ENCODE measurements at places on chromosomes 7 and 10.
A peak's percentile ranks its signal among the peaks of the same experiment; 100 is the strongest.

DNA sequence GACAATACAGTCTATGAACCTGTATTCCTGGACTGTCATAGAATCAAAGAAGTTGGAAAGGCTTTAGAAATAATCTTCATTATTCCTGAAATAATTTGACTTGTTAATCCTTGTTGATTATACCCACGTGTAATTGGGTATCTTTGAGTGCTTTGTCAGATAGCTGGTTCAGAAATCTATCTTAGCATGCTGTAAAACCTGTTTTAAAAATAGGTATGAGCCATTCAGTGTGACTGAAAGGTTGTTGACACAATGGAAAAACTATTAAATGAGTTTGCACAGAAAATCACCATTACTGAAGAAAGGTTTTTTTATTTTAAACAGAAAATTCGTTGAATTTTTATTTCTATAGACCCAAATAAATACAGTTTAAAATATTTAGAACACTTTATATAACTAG lies 38.7 kb downstream of the PHTF2 start:
- peak; percentile 5 for DNase-seq

DNA sequence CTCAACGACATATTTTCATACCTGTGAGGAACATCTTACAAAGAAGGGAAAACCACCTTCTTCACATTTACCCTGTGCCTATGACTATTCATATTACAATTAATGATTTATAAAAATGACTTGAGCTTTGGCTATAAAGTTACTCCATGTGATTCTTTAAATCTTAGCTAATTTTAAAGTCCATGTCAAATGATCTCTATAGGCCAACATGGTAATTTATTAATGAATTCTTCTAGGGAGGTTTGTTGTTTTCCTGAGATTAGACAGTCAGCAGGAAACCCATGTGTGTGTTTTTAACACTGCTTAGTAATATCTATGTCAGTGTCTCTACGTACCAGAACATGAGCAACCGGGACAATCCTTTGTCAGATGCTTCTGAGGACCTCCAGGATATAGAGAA lies 307.3 kb downstream of the IPMK start:
- DNase-seq, result no peak

DNA sequence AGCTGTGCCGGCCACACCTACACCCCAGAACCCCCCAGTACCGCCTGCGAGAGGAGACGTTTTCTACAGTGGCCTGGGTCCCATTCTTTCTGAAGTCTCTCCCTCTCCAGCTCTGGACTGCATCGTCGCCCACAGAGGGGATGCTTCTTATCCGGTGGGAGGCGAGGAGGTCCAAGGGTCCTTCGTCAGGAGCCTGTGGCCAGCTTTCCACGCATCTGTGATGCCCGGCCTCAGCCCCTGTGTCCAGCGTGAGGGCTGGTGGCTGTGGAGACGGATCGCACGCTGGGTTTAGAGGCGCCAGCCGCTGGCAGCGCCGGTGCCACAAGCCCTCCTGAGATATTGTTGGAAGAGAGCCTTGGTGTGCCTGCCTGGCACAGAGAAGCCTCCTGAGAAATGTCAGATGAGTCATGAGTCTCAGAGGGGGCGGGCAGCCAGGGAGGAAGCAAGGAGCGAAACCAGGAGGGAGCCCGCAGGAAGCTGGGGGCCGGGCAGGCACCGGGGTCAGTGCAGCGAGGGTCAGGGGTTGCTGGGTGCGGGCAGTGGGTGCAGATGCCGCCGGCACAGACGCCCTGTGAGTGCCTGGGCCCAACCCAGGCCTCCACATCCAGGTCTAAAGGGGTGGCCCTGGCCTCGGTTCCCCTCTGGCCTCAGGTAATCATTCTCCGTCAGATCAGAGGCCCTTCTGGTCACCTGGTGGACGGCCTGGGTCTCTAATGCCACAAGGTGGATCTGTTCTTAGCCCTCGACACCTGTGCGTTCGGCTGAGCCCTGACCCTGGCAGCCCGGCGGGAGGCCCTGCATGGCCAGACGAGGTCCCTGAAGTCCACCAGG lies 86.0 kb upstream of the DIP2C start:
- DNase-seq, result peak; percentile 42

DNA sequence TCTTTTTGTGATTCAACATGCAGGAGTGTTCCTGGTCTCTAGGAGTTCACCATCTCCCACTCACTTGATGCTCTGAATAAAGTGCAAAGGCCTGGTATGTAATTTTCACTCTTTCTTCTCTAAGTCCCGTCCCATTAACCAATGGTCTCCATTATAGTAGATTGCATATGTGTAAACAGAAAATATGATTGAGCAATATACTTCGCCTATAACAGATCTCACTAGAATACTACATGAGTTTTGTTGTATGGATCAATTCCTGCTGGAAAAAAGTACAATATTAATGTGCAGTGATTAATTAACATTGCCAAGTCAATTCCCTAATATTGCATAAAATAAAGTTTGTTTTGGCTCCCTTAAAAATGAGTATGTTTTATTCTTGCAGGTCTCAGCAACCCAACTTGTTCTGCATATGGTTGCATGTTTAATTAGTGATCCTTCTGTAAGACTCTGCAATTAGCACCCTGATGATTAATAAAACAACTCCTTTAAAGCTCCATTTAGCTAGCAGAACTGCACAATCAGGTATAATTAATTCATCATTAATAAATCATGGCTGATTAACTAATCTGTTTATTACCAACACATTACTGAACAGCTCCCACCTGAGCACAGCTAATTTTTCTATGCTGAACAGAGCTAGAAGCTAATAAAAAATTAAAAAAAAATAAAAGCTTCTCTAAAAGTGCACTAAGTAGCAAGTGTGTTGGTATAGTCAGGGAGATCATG lies 37.8 kb upstream of the ATOH7 start:
- DNase-seq, result no peak

DNA sequence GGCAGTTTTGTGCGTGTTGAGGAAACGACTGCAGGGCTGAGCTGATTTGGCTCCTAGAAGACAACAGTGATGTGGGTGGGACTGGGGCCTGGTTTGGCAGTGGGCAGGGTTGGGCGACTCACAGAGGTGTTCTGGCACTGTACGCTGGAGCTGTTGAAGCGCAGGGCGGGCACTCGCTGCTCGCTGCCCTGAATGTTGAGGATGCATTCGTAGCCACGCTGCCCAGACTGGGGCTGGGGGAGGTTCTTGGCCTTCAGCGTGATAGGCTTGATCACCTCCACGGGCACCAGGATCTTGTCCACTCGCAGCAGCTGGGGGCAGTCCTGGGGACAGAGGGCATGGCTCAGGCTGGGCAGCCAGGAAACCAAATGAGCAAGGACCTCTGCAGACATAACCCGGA lies 365.4 kb downstream of the PLXNA4 start:
- no peak for DNase-seq

- DNase-seq, result no peak
These were observed 36.0 kb downstream of the ANK3 start for GRCh38 chr10:60353519-60354258.

- DNase-seq, result no peak
These were observed 202.3 kb downstream of the GRID1 start for GRCh38 chr10:86164174-86164774.

- no peak for DNase-seq
These were observed 171.3 kb downstream of the MLLT10 start for GRCh38 chr10:21705142-21705827.

DNA sequence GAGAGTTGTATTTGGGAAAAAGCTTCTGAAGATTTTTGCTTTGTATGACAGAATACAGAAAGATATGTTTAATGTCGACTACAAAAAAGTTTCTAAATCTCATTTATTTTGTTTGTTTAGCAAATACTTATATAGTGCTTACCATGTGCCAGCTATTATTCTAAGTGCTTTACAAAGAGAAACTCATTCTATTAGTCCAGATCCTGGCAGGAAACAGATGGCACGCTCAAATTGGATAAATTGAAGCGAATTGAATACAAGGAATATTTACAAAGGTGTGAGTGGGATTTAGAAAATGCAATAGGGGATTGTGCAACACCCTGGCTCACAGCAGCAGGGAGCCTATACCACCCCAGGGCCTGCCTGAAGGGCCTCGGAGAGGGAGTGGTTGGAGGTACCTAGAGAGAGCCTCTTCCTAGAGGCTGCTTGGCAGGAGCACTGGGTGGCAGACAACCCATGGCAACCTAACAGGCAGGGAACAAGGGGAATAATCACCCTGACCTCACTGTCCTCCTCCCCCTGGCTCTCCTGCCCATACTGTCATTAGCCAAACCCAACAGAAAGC lies 27.6 kb upstream of the FAM204A start:
- DNase-seq, result no peak

DNA sequence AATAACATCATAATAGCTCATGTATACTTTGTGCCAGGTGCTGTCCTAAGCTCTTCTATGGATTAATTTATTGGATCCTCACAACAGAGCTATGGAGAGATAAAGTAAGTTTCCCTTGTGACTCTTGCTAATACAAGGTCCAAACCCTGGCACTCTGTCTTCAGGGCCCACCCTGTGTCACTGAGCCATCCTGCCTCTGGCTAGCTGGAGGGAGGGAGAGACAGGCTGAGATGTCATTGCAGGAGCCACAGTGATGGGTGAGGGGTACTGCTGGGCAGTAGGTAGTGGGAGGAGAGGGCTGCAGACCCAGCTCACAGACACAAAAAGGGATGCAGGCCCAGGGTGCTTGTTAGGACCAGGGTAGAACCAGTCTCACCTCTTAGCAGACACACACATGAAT lies 16.9 kb downstream of the GCK start:
- no peak for DNase-seq
